ENCODE measurements at places on chromosomes 11 and 22. TPM values are rescaled to one million over a fixed set of nuclear protein-coding genes. Genes with fewer than 3 reads are reported as not detected.

DNA sequence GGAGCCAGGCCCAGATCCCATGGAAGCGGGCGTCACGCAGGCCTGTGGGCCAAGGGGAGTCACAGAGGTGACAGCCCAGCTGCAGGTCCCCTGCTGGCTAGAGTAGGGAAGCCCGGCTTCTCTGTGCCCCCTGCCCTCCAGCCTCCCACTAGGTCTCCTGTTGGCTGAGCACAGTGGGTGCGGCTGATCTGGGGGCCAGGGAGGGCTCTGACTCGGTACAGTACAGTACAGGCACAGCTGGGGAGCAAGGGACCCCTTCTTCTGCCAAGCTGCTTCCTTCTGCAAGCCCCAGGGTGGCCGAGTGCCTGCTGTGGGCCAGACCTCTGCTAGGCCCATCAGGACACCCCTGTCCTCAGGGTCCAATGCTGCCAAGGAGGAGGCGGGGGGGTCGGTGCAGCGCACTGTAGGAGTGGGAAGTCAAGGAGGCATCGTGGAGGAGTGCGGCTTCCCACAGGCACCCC lies 10.1 kb downstream of the SUSD2 start:
- H3K4me1 ChIP-seq: peaks cover 16% of the 10 kb centered on the region
- no peak for DNase-seq
- H3K4me3 ChIP-seq: no peak overlapping the region
- H3K27me3 ChIP-seq: no peaks in the 10 kb centered on the region
- no peak overlapping the region for H3K27ac ChIP-seq
- no peaks in the 10 kb centered on the region for H3K36me3 ChIP-seq

Gene SEC14L2
- 7.6 TPM for total RNA-seq

- no peak for DNase-seq
- H3K4me3 ChIP-seq: no peak overlapping the region
- peaks cover 32% of the 10 kb centered on the region for H3K4me1 ChIP-seq
- H3K27me3 ChIP-seq: no peaks in the 10 kb centered on the region
These were observed 6.2 kb upstream of the LRFN4 start for GRCh38 chr11:66850588-66851238.

Gene PRODH
- total RNA-seq: 0.06 TPM

Gene MMP12
- not detected for total RNA-seq

Gene OR56A1
- total RNA-seq: not detected
